ENCODE measurements at places on chromosomes 1 and 21.
A peak's percentile ranks its signal among the peaks of the same experiment; 100 is the strongest.

GRCh38 chr1:230140221-230141020 lies 73.4 kb downstream of the GALNT2 start:
- peak; percentile 31 for DNase-seq

DNA sequence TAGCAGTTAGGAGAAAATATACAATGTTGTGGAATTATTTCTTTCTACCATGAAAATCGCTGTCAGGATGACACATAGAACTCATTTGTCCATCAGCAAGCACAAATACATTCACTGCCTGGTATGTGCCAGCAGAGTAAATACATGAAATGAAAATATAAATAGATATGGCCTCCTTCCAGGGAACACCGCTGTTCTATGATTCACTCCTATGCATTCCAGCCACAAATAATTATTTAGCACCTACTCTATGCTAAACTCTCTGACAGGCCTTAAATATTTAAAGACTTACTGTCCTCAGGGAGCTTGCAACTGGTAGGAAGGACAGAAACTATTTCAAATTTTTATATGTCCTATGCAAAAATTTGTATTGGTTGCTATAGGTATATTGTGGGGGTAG lies 975.0 kb upstream of the NCAM2 start:
- no peak for DNase-seq

DNA sequence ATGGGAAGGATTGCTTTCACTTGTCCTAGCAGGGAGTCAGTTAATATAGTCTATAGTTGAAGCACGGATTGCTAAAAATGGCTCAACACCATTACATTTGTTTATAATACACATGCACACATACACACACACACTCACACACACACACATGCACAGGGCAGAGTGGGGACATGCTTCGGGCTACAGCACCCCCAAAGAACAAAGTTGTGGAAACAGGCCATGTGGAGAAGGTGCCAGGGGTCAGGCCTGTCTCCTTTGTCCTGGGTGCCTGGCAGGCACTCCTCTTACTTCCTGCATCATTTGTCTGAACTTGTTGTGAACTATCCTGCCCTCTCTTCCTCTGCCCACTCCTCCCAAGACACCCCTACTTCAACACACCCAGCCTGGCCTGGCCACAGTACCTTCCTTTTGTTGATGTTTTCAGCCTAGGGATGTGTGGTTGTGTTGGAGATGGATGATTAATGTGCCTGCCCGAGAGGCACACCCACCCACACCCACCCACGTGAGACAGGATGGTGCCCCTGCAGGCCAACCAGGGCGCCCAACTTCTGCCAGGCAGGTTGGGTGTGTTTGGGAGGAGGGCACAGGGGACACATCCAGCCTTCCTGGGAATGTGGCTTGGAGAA lies 17.5 kb downstream of the RASSF5 start:
- no peak for DNase-seq

DNA sequence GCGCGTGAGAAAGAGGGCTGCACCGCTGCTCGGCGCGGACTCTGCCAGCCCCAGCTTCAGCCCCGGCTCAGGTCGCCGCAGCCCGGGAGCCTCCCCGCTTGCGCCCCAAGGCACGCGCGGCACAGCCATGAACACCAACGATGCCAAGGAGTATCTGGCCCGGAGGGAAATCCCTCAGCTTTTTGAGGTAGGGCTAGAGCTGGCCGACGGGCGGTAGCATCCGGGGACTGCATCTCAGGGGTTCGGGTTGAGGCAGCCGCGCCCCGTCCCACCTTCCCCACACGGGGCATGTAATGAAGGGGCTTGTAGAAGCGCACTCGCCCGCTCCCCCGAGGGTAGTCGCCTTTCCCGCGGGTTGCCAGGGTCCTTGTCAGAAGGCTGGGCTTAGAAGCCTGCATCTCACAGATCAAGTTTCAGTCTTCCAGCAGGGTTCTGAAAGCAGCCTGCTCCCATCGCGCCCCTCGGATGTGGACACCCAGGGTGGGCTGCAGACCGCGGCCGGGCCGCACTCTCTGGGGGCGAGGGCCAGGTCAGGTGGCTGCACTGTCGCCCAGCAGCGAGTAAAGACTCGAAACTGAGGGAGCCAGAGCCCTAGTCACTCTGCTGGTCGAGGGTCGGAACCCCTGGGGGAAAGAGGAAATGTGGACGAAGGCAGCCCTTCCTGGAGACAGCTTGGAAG lies 507 bp downstream of the AK5 start:
- peak; percentile 33 for DNase-seq

DNA sequence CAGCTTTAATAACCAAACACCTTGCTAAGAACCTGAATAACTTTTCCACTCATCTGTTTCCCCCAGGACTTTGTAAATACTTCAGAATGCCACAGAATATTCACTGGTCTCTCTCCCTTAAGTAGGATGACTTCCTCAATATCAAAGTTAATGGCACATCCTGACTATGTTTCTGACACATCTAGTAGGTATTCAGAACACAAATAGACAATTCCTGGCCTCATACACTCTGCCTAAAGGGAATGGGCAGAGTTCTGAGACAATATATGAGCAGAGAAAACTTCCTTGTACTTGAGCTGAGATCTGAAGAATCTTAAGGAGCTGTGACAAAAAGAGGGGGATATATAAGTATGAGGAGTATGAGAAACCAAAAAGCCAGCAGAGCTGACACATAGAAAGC lies 34.8 kb downstream of the ANKRD13C start:
- DNase-seq = no peak

DNA sequence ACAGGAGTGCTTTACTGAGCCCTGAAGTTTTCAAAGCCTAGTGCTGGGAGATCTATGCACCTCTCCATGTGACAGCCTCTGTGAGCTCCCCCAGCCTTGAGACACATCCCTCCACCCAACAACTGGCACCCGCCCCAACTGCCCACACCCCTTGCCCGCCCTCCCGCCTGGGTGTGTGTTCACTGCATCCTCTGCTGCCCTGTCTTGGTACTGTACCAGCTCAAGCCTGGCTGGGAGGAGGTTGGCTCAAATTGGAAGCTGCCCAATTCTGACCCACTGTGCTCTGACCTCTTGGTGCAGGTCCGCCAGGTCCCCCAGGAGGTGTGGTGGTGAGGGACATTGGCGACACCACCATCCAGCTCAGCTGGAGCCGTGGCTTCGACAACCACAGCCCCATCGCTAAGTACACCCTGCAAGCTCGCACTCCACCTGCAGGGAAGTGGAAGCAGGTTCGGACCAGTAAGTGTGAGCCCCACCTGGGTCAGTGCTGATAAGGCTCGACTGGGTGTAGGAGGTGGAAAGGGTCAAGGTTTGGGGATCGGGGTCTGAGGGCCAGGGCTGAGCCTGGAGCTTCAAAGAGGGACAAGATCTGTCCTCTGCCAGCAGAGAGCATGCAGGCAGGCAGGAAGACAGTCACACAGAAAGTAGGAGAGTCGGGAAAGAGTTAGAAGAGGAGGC lies 18.0 kb downstream of the TMEM81 start:
- no peak for DNase-seq

DNA sequence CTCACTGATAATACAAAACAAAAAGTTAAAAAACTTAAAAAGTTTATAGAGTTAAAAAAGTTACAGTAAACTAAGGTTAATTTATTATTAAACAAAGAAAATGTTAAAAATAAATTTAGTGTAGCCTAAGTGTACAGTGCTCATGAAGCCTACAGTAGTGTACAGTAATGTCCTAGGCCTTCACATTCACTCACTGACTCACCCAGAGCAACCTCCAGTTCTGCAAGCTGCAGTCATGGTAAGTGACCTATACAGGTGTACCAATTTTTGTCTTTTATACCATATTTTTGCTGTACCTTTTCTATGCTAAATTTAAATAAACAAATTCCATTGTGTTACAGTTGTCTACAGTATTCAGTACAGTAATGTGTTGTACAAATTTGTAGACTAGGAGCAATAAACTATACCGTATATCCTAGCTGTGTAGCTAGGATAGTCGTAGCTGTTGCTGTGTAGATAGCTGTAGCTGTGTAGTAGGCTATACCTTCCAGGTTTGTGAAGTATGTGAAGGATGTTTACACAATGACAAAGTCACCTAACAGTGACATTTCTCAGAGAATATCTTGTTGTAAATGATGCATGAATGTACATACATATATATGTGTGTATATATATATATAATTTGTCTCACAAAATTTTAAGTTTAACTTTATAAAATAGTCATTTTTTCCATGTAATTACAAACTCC lies 140.2 kb downstream of the TGFB2 start:
- DNase-seq = no peak

DNA sequence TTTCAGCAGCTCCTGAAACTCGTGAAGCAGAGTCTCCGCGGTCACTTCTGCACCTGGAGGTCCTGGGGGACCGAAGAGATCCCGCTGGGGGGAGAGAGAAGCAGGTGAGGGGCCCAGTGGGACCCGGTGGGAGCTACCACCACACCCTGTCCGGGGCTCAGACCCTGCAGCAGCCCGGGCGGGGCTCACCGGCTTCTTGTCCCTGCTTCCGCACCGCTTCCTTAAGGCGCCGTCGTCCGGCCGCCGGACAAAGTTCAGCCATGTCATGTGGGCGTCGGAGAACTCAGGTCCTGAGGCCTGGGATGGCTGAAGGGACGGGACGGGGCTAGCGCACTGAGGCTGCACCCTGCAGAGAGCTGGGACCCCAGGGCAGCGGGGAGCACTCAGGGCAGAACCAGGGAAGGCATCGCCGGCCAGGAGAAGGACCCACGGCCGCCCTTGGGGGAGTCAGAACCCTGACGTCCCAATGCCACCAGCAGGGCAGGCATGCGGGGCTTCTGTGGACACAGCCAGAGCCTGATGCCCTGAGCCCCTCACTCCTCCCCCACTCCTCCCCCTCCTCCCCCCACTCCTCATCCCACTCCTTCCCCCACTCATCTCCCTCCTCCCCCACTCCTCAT lies 2.2 kb downstream of the C1QTNF12 start:
- DNase-seq = no peak

DNA sequence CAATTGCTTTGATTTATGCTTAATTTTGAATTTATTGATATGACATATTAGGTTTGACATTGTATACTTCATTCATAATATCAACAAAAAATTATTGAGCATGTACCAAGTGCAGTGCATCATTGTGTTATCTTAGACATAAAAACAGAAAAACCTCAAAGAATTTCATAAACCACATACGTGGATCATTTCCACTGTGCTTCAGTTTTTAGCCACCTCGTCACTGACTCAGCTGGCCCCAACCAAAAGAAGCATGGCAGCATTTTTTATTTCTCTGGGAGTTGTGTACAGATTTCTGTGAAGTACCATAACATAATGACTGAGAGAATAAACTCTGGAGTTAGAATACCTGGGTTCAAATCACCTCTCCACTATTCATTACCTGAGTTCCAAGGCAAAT lies 95.6 kb upstream of the C1orf87 start:
- no peak for DNase-seq

GRCh38 chr1:92953491-92953890 lies 7.8 kb downstream of the DIPK1A start:
- no peak for DNase-seq

- no peak for DNase-seq
Observed at GRCh38 chr1:41236781-41237180, 5.3 kb downstream of the SCMH1 start.

DNA sequence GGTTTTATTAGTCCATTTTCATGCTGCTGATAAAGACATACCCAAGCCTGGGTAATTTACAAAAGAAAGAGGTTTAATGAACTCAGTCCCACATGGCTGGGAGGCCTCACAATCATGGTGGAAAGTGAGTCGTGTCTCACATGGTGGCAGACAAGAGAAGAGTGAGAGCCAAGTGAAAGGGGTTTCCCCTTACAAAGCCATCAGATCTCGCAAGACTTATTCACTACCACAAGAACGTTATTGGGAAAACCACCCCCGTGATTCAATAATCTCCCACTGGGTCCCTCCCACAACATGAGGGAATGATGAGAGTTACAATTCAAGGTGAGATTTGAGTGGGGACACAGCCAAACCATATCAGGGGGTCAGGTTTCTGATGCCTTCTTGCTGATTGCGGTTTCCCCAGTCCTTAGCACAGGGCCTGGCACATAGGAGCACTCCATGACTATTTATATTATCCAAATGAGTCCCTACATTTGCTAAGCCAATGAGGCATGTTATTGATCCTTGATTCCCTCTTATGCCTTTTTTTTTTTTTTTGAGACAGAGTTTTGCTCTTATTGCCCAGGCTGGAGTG lies 35.3 kb upstream of the PAXBP1 start:
- no peak for DNase-seq

- DNase-seq = no peak
Observed at GRCh38 chr21:33451634-33452071, 28.1 kb downstream of the TMEM50B start.

GRCh38 chr1:32765570-32766327 lies 51.4 kb downstream of the YARS1 start:
- DNase-seq = peak; percentile 67

DNA sequence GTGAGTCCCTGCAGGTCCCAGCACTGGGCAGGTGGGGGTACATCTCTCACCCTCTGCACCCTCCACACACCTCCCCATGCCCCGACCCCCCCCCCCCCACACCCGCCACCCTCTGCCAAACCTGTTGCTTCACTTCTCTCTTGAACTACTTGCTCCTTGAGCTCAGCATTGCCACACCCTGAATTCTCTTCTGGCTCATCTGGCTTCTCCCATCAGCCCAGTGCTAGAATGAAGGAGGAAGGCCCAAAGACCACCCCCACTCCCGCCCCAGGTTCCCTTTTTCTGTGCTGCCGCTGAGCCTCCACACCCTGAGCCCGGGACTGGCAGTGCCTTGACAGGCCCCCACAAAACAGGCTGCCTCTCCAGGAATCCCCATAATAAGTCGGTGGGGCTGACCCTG lies 6.4 kb upstream of the TNNI1 start:
- no peak for DNase-seq

- DNase-seq = no peak
Observed at GRCh38 chr1:184425449-184426277, 38.8 kb downstream of the C1orf21 start.

- DNase-seq = no peak
Observed at GRCh38 chr1:236164273-236164672, 21.9 kb downstream of the GPR137B start.

- DNase-seq = no peak
Observed at GRCh38 chr1:110336300-110337039, 2.7 kb upstream of the RBM15 start.

DNA sequence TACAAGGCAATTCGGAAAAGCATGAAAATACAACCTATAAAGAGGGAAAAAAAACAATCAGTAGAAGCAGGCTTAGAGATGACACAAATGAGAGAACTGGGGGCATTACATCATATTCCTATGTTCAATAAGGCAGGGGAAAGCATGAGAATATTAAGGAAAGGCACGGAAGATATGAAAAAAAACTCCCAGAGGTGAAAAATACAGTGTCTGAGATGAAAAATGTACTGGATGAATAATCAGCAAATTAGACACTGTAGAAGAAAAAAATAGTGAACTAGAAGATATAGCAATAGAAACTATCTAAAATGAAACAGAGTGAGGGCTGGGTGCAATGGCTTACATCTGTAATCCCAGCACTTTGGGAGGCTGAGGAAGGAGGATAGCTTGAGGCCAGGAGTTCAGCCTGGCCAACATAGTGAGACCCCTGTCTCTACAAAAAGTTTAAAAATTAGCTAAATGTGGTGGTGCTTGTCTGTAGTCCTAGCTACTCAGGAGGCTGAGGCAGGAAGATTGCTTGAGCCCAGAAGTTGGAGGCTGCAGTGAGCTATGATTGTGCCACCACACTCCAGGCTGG lies 101.8 kb downstream of the ST3GAL3 start:
- no peak for DNase-seq

GRCh38 chr21:30958741-30959140 lies 77.4 kb upstream of the KRTAP11-1 start:
- no peak for DNase-seq

- no peak for DNase-seq
Observed at GRCh38 chr1:206716870-206717673, 32.4 kb downstream of the MAPKAPK2 start.

GRCh38 chr1:119873135-119874015 lies 22.9 kb downstream of the ADAM30 start:
- no peak for DNase-seq

- no peak for DNase-seq
Observed at GRCh38 chr1:248590055-248590454, 7.4 kb downstream of the OR2T10 start.

All from NCI-H345 (cell line).